ENCODE measurements at places on chromosomes 1 and 21.

DNA sequence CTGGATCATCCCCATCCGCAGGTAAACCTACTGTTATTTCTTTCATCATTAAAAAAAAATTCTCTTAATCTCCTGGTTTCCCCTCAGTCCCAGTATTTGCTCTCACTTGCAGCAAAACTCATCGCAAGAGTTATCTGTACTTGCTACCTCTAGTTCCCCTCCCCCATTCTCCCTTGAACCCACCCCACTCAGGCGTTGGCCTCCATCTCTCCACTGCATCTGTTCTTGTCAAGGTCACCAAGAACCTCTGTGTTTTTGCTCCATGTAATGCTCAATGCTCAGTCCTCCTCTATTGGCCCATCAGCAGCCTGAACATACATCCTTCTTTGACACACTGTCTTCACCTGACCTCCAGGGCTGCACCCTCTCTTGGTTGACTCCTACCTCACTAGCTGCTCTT, 4.6 kb downstream of the PKLR start:
- ATAC-seq: no peak

DNA sequence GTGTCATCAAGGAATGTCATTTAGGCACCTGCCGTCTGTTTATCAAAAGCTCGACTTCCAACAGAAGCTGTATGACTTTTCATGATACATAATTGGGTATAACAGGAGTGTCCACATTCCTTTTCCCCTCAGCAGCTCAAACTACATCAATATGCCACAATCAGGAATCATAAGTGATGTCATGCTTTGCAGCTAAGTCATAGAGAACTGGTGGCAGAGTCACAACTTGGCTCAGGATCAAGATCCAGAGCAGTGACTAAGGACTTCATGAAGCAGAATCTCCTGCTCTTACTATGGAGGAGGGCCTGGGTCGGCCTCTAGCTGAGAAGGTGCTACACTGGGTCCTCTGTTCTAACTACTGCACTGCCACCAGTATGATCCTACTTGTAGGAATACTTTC, 36.5 kb upstream of the AGBL4 start:
- no peak for ATAC-seq

DNA sequence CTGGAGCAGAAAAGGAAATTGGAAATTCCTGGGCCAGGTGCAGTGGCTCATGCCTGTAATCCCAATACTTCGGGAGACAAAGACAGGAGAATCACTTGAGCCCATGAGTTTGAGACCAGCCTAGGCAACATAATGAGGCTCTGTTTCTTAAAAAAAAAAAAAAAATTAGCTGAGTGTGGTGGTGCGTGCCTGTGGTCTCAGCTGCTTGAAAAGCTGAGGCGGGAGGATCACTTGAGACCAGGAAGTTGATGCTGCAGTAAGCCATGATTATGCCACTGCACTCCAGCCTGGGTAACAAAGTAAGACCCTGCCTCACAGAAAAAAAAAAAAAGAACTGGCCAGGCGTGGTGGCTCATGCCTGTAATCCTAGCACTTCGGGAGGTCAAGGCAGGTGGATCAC, 56.7 kb downstream of the SRSF11 start:
- ATAC-seq: no peak

DNA sequence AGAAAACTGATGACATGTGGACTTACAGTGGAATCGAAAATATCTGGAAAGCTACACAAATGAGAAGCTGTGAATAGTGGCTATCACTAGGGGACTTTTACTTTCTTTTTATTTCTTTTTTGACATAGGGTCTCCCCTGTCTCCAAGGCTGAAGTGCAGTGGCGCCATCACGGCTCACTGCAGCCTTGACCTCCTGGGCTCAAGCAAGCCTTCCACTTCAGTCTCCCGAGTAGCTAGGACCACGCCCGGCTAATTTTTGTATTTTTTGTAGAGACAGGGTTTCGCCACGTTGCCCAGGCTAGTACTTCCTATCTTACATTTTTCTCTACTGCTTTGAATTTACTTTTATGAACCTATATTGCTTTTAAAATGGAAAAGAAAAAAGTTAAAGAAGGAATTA, 10.5 kb downstream of the TMEM35B start:
- no peak for ATAC-seq

DNA sequence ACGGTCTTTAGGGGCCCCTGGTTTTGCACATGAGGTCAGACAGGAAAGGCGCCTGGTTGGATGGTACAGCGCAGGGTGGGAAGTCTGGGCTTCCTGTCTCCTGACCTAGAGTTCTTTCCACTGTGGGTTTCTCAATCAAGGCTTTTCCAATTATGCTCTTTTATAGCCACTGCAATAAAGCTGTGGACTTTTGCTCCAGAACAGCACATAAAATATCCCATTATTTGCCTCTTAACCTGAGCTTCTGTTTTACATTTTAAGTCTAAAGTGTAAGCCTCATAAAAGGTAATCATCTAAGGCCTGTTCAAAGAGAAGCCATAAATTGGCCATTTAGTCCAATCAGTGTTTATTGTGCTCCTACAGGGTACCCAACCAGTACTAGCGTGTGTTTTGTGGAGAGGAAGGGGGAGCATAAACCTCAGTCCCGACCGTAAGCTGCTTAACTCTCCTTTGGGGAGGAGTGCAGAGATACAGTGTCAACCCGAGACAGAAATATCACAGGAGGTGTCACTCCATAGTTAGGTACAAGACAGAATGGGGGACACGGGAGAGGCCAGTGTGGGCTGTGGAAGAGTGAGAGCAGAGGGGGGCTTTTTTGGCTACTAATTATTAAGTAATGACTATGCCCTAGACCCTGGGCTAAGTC, 270.0 kb downstream of the TRABD2B start:
- no peak for ATAC-seq

- ATAC-seq: no peak
These were observed at the start of gene NGF for GRCh38 chr1:115337633-115338456. Gene NGF (minus strand): TSS chr1:115338249. CDS start chr1:115286795, 51,454 bp downstream.

GRCh38 chr1:181202986-181203555, 114.6 kb downstream of the IER5 start:
- no peak for ATAC-seq

DNA sequence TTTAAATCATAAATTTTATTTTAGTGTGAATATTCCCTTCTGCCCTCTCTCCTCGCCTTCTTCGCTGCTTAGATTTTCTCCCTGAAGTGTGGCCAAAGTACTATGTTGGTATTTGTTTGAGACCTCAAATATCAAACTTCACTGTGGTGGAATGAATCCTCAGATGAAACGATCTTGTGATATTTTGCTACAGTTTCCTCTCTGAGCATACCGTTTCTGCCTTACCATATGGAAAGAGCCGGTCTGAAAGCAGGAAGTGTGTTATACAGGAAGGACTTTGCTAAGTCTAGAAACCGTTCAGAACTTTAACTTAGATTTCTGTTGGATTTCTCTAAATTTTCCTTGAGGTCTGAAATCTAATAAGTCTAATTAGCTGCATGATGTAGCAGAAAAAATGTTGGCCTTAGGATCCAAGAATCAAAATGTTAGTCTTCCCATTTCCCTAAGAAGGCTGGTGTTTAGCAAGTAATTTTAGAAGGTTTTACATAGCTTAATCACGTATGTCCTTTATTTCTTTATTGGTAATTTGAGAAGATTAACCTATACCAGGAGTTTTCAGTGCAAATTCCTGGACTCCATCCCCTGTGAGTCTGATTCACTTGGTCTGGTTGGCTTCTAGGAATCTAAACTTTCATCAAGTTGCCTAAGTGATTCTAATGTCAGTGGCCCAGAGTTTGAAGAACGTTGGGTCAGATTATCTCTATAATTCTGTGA, 30.7 kb downstream of the SDCCAG8 start:
- no peak for ATAC-seq

- ATAC-seq: no peak
These were observed 48.1 kb upstream of the FNBP1L start for GRCh38 chr1:93399781-93400180.

- ATAC-seq: no peak
These were observed 20.4 kb downstream of the THAP3 start for GRCh38 chr1:6645018-6645417.

DNA sequence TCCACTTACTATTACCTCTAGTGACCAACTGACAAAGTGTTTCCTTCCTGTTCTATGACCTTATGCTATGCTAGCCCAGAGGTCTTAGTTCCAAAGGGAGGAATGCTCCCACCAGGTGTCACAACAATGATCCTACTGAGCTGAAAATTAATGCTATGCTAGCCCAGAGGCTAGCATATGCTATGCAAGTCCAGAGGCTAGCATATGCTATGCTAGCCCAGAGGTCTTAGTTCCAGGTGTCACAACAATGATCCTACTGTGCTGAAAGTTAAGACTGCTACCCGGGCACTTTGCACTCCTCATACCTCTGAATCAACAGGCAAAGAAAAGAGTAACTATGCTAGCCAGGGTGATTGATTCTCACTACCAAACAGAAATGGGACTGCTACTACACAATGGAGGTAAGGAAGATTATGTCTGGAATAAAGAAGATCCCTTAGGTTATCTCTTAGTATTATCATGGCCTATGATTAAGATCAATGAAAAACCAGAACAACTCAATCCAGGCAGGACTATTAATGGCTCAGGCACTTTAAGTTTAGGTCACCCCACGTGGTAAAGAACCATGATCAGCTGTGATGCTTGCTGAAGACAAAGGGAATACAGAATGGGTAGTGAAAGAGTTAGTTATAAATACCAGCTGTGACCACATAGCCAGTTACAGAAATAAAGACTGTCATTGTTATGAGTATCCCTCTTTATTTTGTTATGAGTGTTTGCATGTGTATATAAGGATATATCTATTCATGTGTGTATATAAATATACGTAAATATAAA, 114.1 kb downstream of the CSMD2 start:
- no peak for ATAC-seq

GRCh38 chr21:44962403-44962966, 22.7 kb downstream of the SLX9 start:
- ATAC-seq: no peak

DNA sequence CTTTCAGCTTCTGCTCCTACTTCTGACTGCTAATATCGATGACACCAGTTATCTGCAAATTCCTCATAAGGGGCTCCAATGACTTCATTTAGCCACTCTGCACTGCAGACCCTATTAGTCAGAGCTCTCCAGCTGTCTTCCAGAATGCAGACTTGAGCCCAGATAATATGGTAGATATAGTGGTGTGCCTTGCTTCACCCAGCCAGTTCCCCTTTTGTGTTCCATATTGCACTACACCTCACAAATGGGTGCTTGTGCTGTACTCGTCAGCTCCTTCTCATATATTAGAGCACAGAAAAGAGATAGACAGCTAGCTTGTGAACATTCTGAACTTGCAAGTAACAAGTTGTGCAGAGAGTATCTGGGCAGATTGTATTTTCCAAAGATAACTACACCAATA, 23.7 kb upstream of the COG2 start:
- ATAC-seq: no peak

GRCh38 chr1:203340112-203340790, 10.7 kb downstream of the FMOD start:
- ATAC-seq: peak; percentile 86

GRCh38 chr1:200518524-200518923, 102.0 kb downstream of the KIF14 start:
- no peak for ATAC-seq

- ATAC-seq: no peak
These were observed 55.2 kb downstream of the RNF187 start for GRCh38 chr1:228542376-228542775.

GRCh38 chr1:216621536-216621935, 101.7 kb downstream of the ESRRG start:
- ATAC-seq: no peak

GRCh38 chr1:21262293-21263051, 27.8 kb downstream of the ECE1 start:
- ATAC-seq: no peak

DNA sequence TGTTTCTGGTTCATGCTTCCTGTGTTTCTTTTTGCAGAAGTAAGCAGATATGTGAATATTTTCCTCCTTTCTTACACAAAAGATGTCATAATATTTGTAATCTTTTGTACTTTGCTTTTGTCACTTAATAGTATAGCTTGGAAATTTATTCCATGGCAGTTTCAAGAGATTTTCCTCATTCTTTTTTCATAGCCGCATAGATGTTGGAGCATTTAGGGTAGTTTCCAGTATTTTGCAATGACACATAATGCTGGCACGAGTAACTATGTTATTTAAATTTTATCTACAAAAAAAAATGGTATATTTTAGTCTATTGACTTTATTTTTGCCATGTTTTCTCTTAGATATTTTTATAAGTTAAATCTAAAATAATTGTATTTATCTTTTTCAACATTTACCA, 40.7 kb downstream of the AGO3 start:
- no peak for ATAC-seq

DNA sequence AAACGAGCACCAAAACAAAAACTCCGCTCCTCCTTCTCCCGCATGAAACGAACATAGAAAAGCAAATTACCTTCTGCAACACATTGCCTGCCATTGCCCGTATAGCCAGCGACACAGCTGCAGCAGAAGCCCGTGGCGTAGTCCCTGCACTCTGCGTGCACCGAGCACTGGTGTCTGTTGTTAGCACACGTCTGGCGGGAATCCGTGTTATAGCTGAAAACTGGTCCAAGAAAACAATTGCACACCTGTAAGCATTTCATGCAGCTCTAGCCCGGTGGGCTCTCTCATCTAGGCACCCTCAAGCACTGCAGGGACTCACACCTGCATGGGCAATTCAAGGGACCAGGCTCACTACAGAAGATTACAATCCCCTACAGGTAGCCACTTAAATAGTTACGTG, 26.9 kb downstream of the NID1 start:
- ATAC-seq: no peak

GRCh38 chr1:158864595-158864994, 33.4 kb downstream of the MNDA start:
- ATAC-seq: no peak
